ENCODE measurements at places on chromosomes 5 and 9.

- DNase-seq, result no peak
Measured at GRCh38 chr5:132020568-132021339, 9.3 kb upstream of the ACSL6 start.

DNA sequence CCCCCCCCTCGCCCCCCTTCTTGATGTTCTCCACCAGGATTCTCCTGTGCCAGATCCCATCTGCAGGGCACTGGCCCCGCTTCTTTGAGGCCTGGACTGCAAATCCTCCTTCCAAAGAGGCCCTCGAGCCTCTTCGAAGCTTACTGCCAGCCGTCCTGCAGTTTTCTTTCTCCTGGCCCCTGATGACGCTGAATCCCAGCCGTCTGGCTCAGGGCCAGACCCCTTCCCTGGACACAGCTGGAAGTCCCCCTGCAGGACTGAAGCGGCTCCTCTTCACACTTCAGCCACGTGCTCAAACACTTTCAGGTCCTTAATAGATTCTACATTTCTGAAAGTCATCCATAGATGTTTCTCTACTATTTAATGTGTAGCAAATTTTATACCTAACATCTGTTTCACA, 121.5 kb downstream of the EHMT1 start:
- no peak for DNase-seq

GRCh38 chr5:24923400-24923799, 278.6 kb upstream of the CDH10 start:
- DNase-seq, result no peak

DNA sequence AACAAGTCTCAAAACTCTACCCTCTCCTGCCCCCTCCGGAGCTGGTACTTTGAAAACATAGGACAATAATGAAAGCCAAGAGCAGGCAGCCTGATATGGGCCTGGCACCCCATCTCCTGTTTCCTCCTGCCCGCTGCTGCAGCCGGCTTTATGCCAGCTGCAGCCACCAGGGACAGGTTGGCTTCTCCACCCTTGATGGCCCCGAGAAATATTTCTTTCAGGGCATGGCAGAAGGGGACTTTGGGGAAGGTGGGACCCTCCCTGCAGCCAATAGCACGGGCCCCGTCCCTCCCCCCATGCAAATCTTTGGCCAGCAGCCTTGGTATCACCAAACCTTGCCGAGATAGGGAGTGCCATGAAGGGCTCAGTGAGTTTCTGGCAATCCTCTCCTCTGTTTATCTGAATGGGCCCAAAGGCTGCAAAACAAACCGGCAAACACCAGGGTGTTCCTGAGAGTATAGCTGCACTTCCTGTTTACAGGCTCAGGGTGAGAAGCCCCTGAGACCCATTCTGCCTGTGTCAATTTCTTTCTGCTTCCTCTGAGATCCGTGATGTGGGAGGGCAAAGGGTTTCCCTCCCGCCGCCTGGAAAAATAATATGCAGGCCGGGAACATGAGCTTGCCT, 73.4 kb upstream of the BOD1 start:
- DNase-seq, result no peak

GRCh38 chr9:133712221-133713100, 25.7 kb downstream of the SARDH start:
- DNase-seq, result no peak

DNA sequence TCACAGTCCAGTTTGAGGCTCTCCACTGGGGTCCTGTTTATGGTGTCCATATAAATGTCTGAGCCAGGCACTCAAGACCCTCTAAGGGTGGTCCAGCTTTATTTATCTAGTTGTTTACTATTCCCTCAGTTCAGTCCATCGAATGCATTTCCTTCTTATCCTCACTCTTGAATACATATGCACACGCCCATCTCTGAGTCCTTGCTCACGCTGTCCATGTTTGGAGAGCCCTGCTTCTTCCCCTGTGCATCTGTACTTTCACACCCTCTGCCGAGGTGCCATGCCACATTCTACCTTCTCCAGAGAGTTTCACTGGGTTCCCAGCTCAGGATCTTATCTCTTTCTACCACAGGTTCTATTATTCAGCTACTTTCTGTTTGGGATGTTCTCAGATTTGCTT, 30.2 kb upstream of the SEMA6A start:
- DNase-seq, result no peak

DNA sequence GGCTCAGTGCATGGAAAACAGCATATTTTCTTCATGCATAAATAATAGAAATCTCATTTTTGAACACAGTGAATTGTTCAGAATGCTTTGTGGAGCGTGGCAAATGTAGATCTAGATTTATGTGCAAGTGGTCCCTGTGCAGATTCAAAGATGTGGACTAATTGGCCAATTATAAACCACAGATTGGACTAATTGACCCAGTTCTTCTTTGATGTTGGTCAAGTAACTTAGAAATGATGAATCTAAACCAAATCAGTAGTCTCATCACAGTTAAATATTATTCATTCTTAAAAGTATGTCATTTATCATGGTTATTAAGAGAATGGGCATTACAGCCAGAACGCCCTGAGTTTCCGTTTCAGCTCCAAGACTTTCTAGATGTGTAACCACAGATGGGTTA, 11.7 kb upstream of the PDE4D start:
- DNase-seq, result no peak
